ENCODE measurements at places on chromosomes 4 and X.

DNA sequence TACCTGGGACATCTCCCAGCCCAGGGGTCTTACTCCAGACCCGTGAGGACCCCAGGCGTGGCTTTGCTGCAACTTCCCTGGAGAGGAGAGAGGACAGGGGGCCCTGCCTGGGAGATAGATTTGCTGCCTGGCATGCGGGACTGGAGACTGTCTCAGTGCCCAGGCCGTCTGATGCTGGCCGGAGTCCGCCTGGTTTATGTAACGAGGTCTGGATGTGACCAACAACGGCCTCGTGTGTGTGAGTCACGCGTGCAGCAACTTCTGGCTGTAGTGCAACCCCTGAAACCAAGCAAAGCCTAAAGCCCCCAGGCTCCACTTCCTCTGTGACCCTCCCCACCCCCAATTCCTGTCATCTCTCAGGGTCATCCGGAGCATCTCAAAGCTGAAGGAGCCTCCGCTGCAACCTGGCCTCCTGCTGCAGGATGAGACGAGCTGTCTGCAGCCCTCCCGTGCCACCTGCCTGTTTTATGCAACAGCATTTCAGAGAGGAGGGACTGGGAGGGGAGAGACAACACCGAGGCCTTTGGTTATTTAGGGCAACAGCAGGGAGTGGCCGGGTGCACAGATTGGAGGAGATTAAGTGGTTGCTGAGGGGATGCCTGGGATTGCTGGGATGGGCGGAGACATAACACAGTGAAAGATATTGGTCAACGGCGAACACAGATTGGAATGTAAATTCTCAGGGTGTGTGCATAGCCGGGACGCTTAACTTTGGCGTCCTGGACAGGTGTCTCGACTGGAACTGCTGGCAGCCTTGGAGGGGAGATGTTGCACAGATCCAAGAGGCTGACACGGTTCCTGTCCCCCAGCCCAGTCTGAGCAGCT is 16.0 kb downstream of the XG start:
- no peak for DNase-seq

DNA sequence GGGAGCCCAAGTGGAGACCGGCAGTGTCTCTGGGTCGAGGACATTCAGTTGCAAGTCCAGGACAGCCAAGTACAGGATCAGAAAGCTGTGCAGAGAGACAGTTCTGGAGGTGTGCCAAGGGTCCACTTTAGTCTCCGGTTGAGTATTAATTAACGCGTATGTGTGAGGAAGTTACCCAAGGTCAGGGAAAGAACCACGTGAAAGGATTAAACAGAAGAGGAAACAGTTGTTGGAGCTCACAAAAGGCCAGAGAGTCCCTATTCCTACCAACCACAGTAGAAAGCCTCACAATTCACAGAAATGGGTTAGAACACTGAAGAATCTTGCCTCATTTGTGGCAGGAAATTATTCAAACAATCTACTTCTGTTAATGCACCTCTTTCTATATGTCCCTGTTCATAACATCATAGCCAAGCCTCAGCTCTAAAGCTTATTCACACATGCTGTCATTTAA is 17.9 kb upstream of the NSUN7 start:
- DNase-seq: peak; percentile 34

- DNase-seq: no peak
These were observed 6.8 kb upstream of the SLC26A1 start for GRCh38 chr4:999882-1000425.

- DNase-seq: no peak
These were observed 189.8 kb upstream of the ANK2 start for GRCh38 chr4:112859456-112860184.

DNA sequence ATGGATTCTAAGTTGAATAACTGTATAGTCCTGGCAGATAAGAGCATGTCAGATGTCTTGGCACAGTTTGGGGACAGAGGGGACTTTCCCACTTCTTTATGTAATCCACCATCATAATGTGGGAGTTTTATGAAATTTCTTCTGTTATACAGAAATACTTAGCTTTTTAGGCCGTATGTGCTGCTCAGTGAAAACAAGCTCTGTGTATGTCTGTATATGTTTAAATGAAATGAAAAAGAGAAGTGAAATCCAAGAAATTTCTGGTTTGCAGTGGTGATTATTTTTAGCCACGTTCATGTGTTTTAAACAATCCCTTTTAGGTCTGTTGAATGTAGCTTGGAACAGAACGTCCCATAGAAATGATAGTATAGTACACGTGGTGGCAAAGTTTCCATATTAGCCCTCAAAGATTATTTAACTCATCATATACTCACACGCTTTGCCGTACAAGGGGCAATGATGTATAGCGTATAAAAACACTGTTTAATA is 41.0 kb downstream of the GAB1 start:
- peak; percentile 12 for DNase-seq

GRCh38 chrX:68710870-68711576 is 63.6 kb downstream of the STARD8 start:
- no peak for DNase-seq

GRCh38 chr4:132281733-132282132 is 867.4 kb upstream of the PCDH10 start:
- no peak for DNase-seq

Measured in KG1 (cell line).